IgD-negative memory B cell (primary cell): ENCODE measurements at places on chromosomes 12 and 14. TPM values are rescaled to one million over a fixed set of nuclear protein-coding genes. Genes with fewer than 3 reads are reported as not detected.

The CCDC175 gene
- polyA plus RNA-seq: not detected

The ATN1 gene
- polyA plus RNA-seq: 1.4 TPM

The CYP27B1 gene
- polyA plus RNA-seq: 0.09 TPM

The ADAMTS20 gene
- polyA plus RNA-seq: not detected

The INSM2 gene
- not detected for polyA plus RNA-seq

The MANSC4 gene
- 0.45 TPM for polyA plus RNA-seq

The KRT75 gene
- not detected for polyA plus RNA-seq

The FBLN5 gene
- 4.2 TPM for polyA plus RNA-seq

The FSCB gene
- not detected for polyA plus RNA-seq

The FAM186B gene
- 0.16 TPM for polyA plus RNA-seq

The TEX22 gene
- polyA plus RNA-seq: 1.0 TPM

The SLC5A8 gene
- not detected for polyA plus RNA-seq

The TAS2R42 gene
- not detected for polyA plus RNA-seq

The MAX gene
- 131 TPM for polyA plus RNA-seq

The PLD4 gene
- 103 TPM for polyA plus RNA-seq

The PRPH gene
- not detected for polyA plus RNA-seq

The KCNH5 gene
- not detected for polyA plus RNA-seq

The MYO1H gene
- polyA plus RNA-seq: not detected

The TAS2R7 gene
- polyA plus RNA-seq: not detected

The CLEC7A gene
- 1.9 TPM for polyA plus RNA-seq

The ACTR6 gene
- 29.8 TPM for polyA plus RNA-seq

The RNF212B gene
- not detected for polyA plus RNA-seq

The MDGA2 gene
- not detected for polyA plus RNA-seq

The LTBP2 gene
- polyA plus RNA-seq: 0.03 TPM

The RASSF9 gene
- polyA plus RNA-seq: not detected

The MANSC1 gene
- 0.23 TPM for polyA plus RNA-seq

The CMTM5 gene
- polyA plus RNA-seq: 0.80 TPM

The NELL2 gene
- 5.2 TPM for polyA plus RNA-seq

The ARHGEF40 gene
- polyA plus RNA-seq: not detected

The TCL1B gene
- not detected for polyA plus RNA-seq

The DIP2B gene
- polyA plus RNA-seq: 16.4 TPM

The TMBIM4 gene
- polyA plus RNA-seq: 324 TPM

The SRGAP1 gene
- polyA plus RNA-seq: not detected

The DEGS2 gene
- polyA plus RNA-seq: 6.5 TPM

The TEX52 gene
- not detected for polyA plus RNA-seq

The KCNJ8 gene
- polyA plus RNA-seq: not detected

The NGB gene
- not detected for polyA plus RNA-seq

The CAND1 gene
- 49.0 TPM for polyA plus RNA-seq

The KRT86 gene
- not detected for polyA plus RNA-seq

The TRIM9 gene
- polyA plus RNA-seq: 0.09 TPM

The AACS gene
- polyA plus RNA-seq: 4.2 TPM

The ESPL1 gene
- not detected for polyA plus RNA-seq

The TAMALIN gene
- 6.4 TPM for polyA plus RNA-seq

The TPH2 gene
- not detected for polyA plus RNA-seq

The NYNRIN gene
- not detected for polyA plus RNA-seq

The NUDT14 gene
- polyA plus RNA-seq: 12.7 TPM

The KRT78 gene
- polyA plus RNA-seq: not detected

The VDR gene
- 0.61 TPM for polyA plus RNA-seq

The B3GNT4 gene
- 0.29 TPM for polyA plus RNA-seq

The HSPB8 gene
- polyA plus RNA-seq: not detected

The OVCH1 gene
- polyA plus RNA-seq: not detected

The VASH1 gene
- 0.70 TPM for polyA plus RNA-seq

The EID3 gene
- polyA plus RNA-seq: 4.9 TPM

The HOXC9 gene
- not detected for polyA plus RNA-seq
